ENCODE measurements at places on chromosomes 5 and 9.
A peak's percentile ranks its signal among the peaks of the same experiment; 100 is the strongest.

DNA sequence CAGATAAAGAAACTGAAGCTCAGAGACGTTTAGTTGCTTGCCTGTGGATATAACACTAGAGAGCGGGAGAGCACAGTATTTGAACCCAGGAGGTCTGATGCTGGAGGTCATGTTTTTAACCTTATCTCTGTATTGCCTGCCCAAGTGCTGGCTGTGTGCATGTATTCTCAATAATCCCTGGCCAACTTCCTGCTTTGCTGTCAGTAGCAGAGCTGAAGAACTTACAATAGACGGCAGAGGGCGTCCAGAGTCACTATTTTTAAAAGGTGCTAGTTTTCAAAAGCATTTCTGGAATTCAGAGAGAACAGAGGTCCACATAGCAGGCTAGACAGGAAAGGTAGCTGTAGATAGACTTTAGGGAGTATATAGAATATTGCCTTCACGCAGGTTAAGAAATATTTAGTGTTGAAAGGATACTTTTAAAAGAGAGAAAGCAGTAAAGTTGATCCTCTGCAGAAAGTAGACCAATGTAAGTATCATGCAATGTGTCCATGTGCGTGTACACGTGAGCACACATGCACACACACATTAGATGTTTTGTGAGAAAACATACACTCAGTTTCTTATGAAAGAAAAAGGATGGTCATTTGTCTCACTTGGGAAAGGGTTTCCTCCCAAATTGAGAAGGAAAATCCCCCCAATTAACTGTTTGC, 46.3 kb downstream of the PTCD2 start:
- DNase-seq = peak; percentile 43

GRCh38 chr5:137113161-137113560, 386.0 kb downstream of the SPOCK1 start:
- DNase-seq = no peak

- DNase-seq = no peak
Measured at GRCh38 chr5:109921735-109922380, 232.1 kb downstream of the MAN2A1 start.

- no peak for DNase-seq
Measured at GRCh38 chr5:86864051-86864450, 246.3 kb downstream of the COX7C start.

- peak; percentile 84 for DNase-seq
Measured at GRCh38 chr9:130689937-130690700, 3.5 kb upstream of the EXOSC2 start.

DNA sequence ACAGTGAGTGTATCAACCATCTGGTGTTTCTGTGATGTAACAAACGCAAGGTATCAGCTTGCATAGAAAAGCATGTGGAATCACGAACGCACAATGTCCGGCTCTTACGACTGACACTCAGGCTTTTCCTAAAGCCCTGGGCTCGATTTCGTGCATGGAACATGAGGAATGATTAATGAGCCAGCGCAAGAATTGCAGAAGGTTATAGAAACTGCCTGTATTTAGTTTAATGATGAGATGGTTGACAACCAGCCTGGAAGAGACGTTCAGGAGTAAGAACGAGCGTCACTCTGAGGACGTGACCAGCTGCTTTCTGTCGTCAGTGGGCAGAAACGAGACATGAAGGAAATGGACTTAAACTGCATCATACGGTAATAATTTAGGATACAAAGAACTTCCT, 497.6 kb downstream of the IRX1 start:
- DNase-seq = no peak

All from NCI-H1436 (cell line).